ENCODE measurements at places on chromosomes 4 and X.
A peak's percentile ranks its signal among the peaks of the same experiment; 100 is the strongest.

DNA sequence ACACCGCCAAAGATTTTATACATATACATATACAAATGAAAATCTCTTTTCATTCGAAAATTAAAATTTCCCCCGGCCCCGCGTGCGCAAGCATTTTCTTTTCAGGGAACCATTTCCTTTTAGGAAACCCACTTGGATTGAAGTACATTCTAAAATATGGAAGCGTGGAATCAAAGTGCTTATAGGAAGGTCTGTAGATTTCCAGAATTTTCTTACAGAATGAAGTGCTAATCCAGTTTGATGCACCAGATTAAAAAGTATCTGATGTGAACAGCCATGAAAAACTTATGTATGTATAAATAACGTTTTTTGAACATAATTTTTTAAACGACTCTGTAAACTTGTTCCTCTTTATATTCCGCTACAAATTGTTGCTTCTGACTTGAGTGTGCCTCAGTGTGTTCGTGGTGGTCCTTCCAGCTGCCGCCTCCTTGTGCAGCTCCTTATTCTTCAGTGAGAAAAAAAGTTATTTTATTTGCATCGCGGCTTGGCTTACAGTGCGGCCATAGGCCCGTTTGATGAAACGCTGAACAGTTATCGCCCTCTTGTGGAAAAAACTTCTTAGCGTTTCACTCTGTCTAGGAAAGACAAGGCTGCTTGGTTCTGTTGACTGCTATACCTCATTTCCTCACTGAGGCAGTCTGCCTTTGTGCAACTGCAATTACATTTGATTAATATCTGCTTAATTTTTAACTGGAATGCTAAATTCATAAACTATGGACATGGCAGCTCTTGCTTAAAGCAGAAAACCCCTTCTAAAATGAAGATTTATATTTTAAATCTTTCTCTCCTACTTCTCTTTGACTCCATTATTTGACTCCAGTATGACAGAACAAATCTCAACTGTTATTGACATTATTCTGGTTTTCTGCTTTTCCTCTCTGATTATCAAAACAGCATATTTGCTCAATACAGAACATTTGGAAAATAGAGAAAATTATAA, 4.7 kb upstream of the NKX6-1 start:
- no peak for DNase-seq

- DNase-seq, result no peak
These were observed 181.1 kb upstream of the WDFY3 start for GRCh38 chr4:85147481-85148076.

DNA sequence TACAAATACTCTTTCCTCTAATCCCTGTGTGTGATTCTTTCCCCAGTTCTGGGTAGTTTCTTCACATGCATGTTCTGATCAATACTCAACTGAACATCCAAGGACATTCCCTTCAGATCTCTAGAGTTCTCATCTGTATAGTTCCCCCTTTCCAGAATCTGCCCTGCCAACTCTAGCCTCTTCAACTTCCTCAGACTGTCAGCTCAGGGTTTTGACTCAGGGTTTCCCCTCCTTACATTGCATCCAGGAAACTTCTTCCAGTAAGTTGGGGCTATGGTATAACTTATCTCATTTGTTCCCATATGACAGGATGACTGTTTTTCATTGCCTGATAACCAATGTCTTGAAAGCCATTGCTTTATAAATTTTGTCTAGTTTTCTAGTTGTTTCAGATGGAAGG, 14.2 kb upstream of the ANKRD17 start:
- no peak for DNase-seq

DNA sequence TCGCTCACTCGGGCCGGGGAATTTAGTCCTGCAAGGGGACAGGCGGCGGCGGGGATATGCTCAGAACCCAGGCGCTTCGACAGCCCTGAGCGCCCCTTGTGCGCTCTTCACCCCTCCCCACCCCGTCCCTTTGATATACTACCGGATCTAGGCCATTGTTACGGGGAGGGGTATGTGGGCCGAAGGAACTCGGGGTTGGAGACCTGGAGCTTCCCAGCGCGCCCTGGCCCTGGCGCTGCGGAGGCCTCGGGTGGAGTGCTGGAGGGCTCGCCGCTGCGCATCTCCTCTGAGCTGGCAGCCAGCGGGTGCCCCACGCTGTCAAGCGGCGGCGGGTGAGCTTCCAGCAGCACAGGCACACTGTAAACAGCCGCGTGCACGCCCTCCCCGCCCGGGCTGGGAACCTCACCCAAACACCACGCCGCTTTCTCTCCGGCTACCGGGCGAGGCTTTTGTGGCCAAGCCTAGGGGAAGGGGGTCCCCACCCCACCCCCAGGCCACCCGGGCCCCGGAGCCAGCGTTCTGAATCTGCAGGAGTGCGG, 54.5 kb upstream of the BCOR start:
- no peak for DNase-seq

GRCh38 chrX:47380268-47380667, 9.9 kb downstream of the ZNF157 start:
- peak; percentile 22 for DNase-seq

GRCh38 chr4:90586799-90587198, 459.6 kb downstream of the CCSER1 start:
- no peak for DNase-seq

- DNase-seq, result no peak
These were observed 13.2 kb downstream of the RUFY3 start for GRCh38 chr4:70734971-70735370.
